ENCODE measurements at places on chromosomes 6 and 20.

DNA sequence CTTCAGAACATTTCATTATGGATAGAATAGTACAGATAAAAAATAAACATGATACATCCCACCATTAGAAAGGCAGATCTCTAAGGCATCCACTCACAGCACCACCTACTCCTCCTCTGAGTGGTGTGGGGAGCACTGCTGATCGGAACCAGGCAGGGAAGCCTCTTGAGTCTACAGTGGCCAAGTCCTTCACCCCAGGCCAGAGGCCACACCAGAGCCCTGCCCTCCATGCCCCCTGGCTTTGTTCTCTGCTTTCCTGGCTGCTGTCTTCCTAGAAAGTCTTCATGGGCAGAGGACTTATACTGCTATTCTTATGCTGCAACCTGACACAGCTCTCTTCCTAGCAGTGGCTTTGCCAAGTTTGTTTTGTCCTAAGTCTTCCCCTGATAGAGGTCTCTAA is 201.8 kb upstream of the THBS2 start:
- DNase-seq, result no peak

- DNase-seq, result no peak
Observed at GRCh38 chr6:134419716-134420115, 101.8 kb upstream of the SGK1 start.

GRCh38 chr6:26123947-26124780 is 36.9 kb downstream of the HFE start:
- DNase-seq, result peak; percentile 100

DNA sequence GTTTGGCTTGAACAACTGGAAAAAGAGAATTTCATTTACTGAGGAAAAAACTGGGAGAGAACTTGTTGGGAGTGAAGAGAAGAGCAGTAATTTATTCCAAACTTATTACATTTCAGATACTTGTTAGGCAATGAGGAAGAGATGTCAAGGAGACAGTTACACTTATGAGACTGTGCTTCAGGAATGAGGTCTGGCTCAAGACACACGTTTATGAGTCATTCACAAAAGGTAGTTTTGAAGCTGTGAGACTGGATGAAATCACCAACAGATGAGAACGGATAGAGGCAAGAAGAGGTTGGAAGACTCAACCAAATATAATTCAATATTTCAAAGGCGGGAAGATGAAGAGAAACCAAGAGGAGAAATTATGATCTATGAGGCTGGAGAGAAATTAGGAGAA is 70.6 kb upstream of the DEFB112 start:
- peak; percentile 10 for DNase-seq

- DNase-seq, result no peak
Observed at GRCh38 chr20:44176833-44177534, 10.0 kb downstream of the JPH2 start.

DNA sequence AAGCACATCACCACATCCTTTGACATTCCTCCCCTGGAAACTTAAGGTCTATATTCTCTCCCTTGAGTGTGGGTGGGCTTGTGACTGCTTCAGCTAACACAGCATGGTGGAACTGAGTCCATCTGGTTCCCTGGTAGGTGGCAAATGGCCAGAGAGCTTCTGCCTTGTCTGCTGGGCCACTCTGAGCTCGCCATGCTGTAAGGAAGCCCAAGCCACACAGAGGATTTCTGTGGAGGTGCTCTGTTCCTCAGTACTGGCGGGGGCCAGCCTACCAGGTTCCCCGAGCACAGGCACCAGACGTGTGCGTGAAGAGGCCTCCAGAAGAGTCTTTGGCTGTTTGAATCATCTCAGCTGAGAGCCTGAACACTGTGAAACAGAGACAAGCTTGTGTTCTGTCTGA is 41.6 kb upstream of the PMEPA1 start:
- DNase-seq, result no peak

GRCh38 chr6:35089935-35090505 is 51.1 kb downstream of the TCP11 start:
- peak; percentile 90 for DNase-seq

GRCh38 chr6:113754291-113754690 is 102.9 kb upstream of the MARCKS start:
- no peak for DNase-seq

GRCh38 chr6:167906899-167907298 is 80.2 kb downstream of the AFDN start:
- no peak for DNase-seq

GRCh38 chr6:126446248-126446647 is 106.3 kb downstream of the CENPW start:
- DNase-seq, result no peak

- DNase-seq, result peak; percentile 75
Observed at GRCh38 chr6:81950877-81951276, 198.4 kb upstream of the TENT5A start.

DNA sequence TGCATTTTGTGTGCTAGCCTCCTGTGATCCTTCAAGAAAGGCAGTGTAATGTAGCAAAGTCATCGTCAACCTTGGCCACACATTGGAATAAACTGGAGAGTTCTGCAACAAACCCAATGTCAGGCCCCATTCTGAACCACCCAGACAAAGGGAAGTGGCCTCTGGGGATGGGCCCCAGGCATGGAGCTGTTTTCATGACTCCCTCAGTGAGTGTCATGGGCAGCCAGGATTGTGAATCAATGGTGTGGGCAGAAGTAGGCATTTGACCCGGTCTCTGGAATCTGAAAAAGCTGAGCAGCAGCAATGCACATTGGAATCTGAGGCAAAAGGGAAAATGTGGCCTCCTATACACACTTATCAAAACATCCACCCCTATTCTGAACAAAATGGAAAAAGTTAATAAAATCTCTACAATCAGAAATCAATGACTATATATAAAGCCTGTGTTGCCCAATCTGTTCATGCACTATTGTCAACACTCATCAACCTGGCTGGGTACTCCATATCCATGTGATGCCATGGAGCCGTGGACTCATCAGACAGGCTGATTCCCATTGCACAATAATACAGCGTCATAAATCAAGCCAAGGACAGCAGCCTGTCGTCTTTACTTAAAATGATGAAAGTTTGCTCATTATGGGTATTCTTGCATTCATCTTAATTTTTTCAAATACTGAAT is 134.9 kb upstream of the STMND1 start:
- DNase-seq, result no peak

GRCh38 chr20:40442181-40442963 is 246.7 kb downstream of the MAFB start:
- peak; percentile 52 for DNase-seq

DNA sequence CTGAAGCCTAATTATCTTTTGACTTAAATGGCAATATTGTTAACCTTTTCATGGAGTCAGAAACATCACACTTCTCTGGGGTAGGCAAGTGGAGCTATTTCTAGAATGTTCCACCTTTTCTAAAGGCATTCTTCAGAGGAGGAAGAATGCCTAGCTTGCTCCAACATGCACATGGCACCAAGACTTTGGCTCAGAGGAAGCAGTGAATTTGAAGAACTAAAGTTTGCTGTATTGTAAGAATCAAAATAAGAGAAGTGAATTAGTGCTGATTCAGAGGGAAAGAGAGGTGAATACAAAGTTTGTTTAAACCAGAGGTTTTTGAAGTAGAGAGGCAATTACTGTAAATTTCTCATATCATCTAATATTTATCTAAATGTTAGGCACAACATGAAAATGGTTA is 92.2 kb downstream of the SOBP start:
- DNase-seq, result no peak

DNA sequence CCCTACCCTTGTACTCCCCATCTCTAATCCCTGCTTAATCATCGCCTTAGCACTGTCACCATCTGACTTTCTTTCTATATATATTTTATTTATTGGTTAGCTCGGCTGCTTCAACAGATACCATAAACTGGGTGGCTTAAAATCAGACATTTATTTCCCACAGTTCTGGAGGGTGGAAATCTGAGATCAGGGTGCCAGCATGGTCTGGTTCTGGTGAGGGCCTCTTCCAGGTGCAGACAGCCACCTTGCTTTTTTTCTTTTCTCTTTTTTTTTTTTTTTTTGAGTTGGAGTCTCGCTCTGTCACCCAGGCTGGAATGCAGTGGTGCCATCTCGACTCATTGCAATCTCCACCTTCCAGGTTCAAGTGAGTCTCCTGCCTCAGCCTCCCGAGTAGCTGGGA is 127.5 kb upstream of the ESR1 start:
- DNase-seq, result no peak

GRCh38 chr20:13447385-13448180 is 191.1 kb downstream of the TASP1 start:
- DNase-seq, result no peak

GRCh38 chr6:38714239-38715015 is 684 bp upstream of the DNAH8 start:
- no peak for DNase-seq

- peak; percentile 49 for DNase-seq
Observed at GRCh38 chr6:169019727-169020491, 233.7 kb downstream of the THBS2 start.

DNA sequence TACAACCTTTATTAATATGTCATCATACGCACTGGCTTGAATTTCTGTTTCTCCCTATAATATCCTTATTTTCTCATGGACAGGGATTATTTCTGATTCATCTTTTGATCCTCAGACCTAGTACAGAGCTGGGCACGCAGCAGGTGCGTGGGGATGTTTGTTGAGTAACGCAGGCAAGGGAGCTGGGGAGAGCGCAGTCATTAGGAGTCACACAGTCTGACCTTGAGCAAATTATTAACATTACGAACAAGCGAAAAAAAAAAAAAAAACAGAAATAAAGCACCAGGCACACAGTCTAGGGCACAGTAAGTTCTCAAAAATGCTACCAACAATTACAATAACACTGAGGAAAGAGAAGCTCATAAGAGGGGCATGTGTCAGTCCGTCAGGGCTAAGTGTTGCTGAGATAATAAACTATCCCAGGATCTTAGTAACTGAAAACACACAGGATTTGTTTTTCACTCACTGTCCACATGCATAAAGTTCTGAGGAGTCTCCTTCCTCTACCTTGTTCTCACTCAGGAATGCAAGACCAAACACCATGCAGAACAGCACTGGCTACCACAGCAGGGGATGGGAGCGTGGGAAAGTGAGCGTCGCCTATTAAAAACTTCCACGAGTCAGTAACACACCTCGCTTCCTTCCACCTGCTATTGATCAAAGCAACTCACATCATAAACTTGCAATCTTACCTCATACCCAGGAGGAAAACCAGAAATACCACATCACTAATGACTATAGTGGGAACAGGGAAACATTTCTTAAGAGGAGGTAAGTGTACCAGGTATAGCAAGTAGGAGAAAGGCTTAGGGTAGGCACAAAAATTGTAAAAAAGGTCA is 56.9 kb downstream of the PDE10A start:
- no peak for DNase-seq

DNA sequence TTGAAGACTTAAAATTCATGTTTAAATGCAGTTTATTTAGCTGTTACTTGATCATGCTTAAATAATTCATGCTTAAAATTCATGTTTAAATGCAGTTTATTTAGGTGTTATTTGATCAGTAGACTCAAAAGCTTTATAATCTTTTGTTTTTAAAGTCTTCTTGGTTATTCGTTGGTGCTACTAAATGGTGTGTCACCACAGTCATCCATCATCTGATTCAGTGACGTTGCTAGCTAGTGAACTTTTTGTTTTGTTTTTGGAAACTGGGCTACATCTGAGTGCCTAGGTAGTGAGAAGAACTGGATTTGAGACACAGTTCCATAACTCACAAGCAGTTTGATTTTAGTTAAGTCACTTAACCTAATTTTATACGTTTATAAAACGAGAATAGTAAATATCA is 20.9 kb downstream of the SCAF8 start:
- peak; percentile 80 for DNase-seq

GRCh38 chr6:37512400-37513011 is 12.8 kb upstream of the CCDC167 start:
- DNase-seq, result no peak

- no peak for DNase-seq
Observed at GRCh38 chr6:139027620-139028182, 844 bp upstream of the ABRACL start.

DNA sequence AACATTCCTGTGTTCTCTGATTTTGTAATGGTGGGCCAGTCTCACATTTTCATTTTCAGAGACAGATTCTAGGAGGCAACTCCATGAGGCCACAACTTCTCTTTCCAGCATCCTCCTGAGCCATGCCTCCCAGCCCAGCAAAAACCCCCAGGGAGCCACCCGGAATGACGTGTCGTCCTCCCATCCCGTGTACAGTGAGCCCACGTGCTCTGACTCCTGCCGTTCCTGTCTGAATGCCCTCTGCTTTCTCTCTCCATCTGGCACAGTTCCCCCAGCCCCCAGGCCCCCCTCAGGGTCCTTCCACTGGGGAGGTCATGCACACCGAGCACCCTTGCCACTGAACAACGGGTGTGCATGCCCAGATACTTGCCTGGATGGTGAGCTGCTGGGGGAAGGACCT is 38.0 kb downstream of the C20orf203 start:
- DNase-seq, result no peak

DNA sequence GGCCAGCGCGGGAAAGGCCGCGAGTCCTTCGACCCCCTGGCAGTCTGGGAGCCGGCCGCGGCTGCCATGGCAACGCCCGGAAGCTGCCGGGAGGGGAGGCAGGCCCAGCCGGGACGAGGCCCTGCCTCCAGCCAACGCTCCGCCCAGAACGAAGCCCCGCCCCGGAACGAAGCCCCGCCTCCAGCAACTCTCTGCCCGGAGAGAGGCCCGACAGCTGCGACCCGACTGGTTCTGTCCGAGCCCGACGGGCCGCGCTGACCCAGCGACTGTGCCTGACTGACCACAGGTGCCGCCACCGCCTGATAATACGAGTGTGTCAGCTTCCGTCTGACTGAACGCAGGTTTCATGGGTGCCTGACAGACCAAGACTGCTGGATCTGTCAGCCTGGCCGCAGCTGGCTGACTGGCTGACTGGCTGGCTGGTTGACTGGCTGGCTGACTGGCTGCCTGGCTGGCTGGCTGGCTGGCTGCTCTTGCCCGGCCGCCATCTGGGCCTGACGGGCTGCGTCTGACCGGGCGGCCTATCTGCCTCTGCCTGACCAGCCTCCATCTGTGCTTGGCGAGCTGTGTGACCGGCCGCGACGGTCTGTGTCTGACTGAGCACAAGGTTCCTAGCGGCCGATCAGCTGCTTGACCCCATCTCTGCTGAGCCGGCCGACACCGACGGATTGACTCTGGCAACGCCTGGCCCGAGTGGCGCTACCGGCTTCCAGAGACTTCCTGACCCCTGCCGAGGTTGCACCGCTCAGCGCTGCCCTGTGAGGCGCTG is 89.7 kb upstream of the EPB41L1 start:
- DNase-seq, result peak; percentile 94

DNA sequence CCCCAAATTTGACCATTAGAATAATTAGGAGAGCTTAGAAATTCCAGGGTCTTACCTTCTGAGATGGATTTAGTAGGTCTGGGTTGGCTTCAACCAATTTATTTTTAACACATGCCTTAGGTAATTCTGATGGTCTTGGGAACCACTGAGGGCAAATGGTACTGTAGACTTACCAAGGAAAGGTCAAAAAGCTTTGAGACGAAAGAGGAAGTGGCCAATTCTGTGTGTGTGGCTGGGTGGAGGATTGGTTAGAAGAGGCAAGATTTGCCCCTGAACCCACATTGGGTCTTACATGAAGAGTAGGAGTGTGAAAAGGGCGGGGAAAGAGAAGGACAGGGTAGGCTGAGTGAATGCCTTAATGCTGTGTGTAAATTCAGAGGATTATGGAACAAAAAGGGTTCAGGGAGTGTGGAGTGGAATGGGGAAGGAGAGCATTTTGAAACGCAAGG is 2.7 kb downstream of the ITCH start:
- no peak for DNase-seq

Data from M059J (cell line).